HT1080 (cell line): ENCODE measurements at places on chromosomes 2 and 18.

- DNase-seq, result no peak
These were observed at the start of gene TOGARAM2 for GRCh38 chr2:28981016-28981441. Gene TOGARAM2 (plus strand): TSS chr2:28981298. CDS start chr2:28994835, 13,537 bp downstream.

DNA sequence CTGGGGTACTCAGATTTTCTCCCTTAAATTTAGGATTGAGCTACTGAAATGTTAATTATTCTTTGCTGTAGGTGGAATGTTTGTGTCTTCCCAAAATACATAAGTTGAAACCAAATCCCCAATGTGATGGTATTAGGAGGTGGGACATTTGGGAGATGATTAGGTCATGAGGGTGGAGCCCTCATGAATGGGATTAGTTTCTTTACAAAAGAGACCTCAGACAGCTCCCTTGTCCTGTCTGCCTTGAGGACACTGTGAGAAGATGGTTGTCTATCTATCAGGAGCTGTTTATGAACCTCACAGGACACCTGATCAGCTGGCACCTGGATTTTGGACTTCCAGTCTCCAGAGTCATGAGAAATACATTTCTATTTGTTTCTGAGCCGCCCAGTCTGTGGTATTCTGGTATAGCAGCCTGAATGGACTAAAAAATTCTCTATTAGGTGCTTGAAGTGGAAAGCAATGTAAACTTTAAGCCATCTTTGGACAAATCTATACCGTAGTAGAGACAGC lies 99.2 kb upstream of the UXS1 start:
- DNase-seq, result no peak

- peak; percentile 30 for DNase-seq
These were observed 314.8 kb downstream of the MBD2 start for GRCh38 chr18:53909668-53910067.

DNA sequence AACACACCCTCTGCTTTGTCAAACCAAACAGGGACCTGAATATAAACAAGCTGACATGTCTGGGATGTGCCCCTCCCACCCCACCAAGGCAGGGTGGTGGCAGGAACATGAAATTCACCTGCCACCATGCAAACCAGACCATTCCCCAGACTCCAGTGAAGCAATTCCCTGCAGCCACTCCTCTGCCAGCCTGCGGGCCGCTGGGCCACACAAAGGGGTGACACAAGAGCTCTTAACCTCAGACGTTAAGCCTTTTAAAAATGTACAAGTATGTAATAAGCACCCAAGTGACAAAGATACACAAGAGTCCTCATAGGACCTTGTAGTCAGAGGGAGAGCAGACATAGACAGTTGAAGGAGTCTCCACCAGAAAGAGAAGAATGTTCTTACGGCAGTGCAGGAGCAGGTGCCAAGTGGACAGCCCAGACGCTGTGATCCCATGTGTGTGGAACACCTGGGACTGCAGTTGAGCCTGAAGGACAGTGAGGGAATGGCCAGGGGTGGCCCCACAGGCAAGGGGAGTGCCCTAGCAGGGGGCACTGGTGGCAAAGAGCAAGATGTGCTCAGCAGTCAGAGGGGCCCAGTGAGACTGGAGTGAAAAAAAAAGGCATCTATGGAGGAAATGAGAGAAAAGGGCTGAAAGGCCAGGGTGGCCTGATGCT lies 36.9 kb downstream of the CRACDL start:
- DNase-seq, result no peak

DNA sequence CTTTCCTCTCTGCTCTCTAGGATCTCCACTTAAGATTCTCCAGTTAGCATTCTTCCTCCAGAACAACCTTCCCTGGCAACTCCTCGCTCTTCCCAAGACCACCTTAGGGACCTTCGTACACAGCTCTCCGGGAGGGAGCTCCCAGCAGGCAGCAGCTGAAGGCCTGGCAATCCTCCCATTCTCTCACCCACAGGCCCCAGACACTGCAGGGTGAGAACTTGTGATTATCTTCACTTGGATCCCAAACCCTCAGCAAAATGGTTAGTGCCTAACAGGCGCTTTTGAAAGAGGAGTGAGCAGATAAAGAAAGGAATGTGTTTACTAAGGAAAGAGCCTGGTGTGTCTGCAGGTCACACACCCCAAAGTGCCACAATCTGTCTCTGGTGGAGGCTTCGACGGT lies 83.8 kb upstream of the SNTG2 start:
- DNase-seq, result no peak
